ENCODE measurements at places on chromosomes 7 and 10.

- H3K4me1 ChIP-seq = no peaks in the 10 kb centered on the region
- no peaks in the 10 kb centered on the region for H3K36me3 ChIP-seq
- no peak overlapping the region for H3K27ac ChIP-seq
- no peak overlapping the region for H3K4me3 ChIP-seq
These were observed 103.4 kb upstream of the SDK1 start for GRCh38 chr7:3197567-3198213.

- no peak for DNase-seq
- no peaks in the 10 kb centered on the region for H3K4me1 ChIP-seq
- H3K4me3 ChIP-seq = no peak overlapping the region
- no peaks in the 10 kb centered on the region for H3K36me3 ChIP-seq
- no peak overlapping the region for H3K27ac ChIP-seq
These were observed 927.7 kb upstream of the MBL2 start for GRCh38 chr10:53700278-53700677.

- no peak overlapping the region for H3K27ac ChIP-seq
- peak; percentile 77 for DNase-seq
- H3K27me3 ChIP-seq = no peaks in the 10 kb centered on the region
- H3K4me1 ChIP-seq = no peaks in the 10 kb centered on the region
These were observed 237.2 kb downstream of the BUB3 start for GRCh38 chr10:123391275-123392028.

DNA sequence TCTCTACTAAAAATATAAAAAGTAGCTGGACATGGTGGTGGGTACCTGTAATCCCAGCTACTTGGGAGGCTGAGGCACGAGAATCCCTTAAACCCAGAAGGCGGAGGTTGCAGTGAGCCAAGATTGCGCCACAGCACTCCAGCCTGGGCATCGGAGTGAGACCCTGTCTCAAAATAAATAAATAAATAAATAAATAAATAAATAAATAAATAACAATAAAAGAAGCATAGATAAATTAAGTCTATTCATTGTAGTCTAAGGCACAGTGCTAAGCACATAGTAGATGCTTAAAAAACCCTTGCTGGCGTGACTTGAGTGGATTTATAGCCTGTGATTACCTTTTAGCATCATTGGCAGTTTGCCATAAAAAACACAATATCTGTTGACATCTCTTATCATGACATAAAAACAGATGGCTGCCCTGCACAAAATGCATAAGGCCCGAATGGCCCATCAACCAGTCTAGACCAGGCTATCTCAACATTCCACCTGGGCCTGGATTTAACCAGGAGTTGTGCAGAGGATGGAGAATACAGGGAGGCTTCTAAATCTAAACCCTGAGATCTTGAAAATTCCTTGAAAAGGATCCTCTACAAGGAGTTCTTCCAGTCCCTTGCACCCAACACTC lies 94.9 kb downstream of the PRLHR start:
- peak; percentile 32 for DNase-seq
- H3K4me1 ChIP-seq = no peaks in the 10 kb centered on the region
- H3K36me3 ChIP-seq = no peaks in the 10 kb centered on the region
- no peaks in the 10 kb centered on the region for H3K27me3 ChIP-seq

- no peak for DNase-seq
- no peak overlapping the region for H3K4me3 ChIP-seq
- H3K4me1 ChIP-seq = peaks cover 77% of the 10 kb centered on the region
- no peaks in the 10 kb centered on the region for H3K36me3 ChIP-seq
- H3K27me3 ChIP-seq = no peaks in the 10 kb centered on the region
- no peak overlapping the region for H3K27ac ChIP-seq
These were observed 4.0 kb downstream of the INPP5A start for GRCh38 chr10:132541601-132542011.

DNA sequence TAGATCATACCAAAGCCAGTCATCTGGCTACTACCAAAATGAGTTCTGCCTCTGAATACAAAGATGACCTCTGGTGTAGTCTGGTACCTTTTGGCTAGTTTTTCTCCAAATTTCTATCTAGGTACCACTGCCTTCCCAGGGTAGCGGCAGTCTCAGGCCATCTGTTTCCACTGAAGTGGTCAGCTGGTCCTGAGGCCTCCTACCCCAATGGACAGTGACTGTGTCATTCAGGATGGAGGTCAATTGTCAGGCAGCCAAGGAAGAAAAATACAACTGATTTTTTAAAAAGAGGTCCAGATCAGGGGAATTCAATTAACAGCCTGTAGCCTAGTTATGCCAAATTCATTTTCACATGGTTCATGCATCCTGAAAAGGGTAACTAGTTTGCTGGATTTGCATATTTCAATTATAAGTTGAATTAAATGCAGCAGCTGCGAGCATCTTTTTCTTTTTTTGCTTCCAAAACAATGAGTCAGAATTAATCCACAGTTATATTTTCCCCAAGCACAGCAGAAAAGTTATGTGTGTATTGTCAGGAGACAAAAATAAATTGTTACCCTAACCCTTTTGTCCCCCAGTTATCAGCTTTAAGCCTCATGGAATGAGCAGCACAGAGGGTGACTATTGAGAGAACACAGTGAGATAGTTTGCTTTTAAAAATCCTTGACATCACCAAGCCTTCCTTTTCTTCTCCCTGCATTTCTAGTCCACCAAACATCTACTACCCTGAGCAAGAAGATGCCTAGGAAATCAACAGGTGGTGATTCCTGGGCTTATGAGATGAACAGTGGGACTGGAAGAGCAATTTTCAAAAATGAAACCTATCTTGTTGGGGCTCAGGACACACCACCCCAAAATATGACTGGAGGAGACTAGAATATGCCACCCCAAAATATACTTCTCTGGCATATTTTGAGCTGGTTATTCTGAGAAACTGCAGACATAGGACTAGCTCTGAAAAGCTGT lies 27.7 kb downstream of the BCCIP start:
- no peak overlapping the region for H3K27ac ChIP-seq

GRCh38 chr7:111510584-111511378 lies 51.5 kb downstream of the IMMP2L start:
- H3K4me3 ChIP-seq = no peak overlapping the region
- DNase-seq = no peak
- no peaks in the 10 kb centered on the region for H3K27me3 ChIP-seq
- H3K36me3 ChIP-seq = no peaks in the 10 kb centered on the region

GRCh38 chr7:76346778-76347177 lies 12.0 kb downstream of the YWHAG start:
- no peak overlapping the region for H3K27ac ChIP-seq
- no peak for DNase-seq
- H3K27me3 ChIP-seq = no peaks in the 10 kb centered on the region
- H3K4me1 ChIP-seq = peaks cover 31% of the 10 kb centered on the region

GRCh38 chr10:59595593-59595992 lies 114.1 kb downstream of the SLC16A9 start:
- H3K4me3 ChIP-seq = no peak overlapping the region
- no peak for DNase-seq
- no peaks in the 10 kb centered on the region for H3K27me3 ChIP-seq
- no peaks in the 10 kb centered on the region for H3K36me3 ChIP-seq
- peaks cover 6% of the 10 kb centered on the region for H3K4me1 ChIP-seq

- no peak overlapping the region for H3K4me3 ChIP-seq
- H3K4me1 ChIP-seq = no peaks in the 10 kb centered on the region
- no peak for DNase-seq
These were observed 41.8 kb upstream of the TSPAN13 start for GRCh38 chr7:16711730-16712129.

- no peaks in the 10 kb centered on the region for H3K36me3 ChIP-seq
- no peak overlapping the region for H3K27ac ChIP-seq
- DNase-seq = no peak
- no peak overlapping the region for H3K4me3 ChIP-seq
These were observed 62.7 kb upstream of the STK17A start for GRCh38 chr7:43520201-43520600.

DNA sequence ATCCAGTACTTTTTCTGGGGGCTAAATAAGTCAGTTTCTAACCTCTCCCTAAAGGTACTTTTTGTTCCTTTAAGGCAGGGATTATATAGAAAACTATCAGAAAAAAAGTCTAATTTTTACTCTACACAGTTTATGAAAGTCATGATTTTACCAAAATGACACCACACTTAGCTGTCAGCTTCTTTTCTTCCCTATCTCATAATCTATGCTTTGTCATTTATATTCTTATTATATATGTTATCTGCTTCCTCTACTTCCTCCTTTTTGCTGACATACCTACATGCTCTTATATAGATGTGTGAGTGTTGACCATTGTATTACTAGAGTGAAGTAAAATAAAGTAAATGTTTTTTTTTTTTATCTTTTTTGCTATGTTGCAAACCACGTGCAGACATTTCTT lies 203.9 kb upstream of the CHRM2 start:
- no peak overlapping the region for H3K27ac ChIP-seq
- no peaks in the 10 kb centered on the region for H3K4me1 ChIP-seq
- no peaks in the 10 kb centered on the region for H3K36me3 ChIP-seq
- H3K27me3 ChIP-seq = no peaks in the 10 kb centered on the region
